CD8-positive, alpha-beta T cell (primary cell): ENCODE measurements at places on chromosomes 3 and 15.
A peak's percentile ranks its signal among the peaks of the same experiment; 100 is the strongest.

- DNase-seq: no peak
Observed at GRCh38 chr3:82229397-82229796, 468.0 kb upstream of the GBE1 start.

DNA sequence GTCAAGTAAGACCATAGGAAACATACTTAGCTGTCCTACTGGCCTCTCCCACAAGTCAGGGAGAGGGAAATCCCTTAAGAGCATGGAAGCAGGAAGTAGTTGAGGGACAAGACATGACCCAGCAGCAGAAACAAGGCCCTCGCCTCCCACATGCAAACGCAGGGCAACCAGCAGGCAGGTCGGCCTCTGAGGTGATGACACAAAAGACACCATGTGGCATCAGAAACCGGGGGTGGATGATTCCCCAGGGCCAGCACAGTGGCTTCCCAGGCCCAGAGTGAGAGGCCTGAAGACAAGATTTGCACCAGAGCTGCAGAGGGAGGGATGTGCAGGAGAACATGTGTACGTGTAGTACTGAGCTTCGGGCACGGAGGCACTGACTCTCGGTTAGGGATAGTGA is 26.3 kb downstream of the PXYLP1 start:
- no peak for DNase-seq

GRCh38 chr3:42110631-42111030 is 19.5 kb downstream of the TRAK1 start:
- DNase-seq: no peak

DNA sequence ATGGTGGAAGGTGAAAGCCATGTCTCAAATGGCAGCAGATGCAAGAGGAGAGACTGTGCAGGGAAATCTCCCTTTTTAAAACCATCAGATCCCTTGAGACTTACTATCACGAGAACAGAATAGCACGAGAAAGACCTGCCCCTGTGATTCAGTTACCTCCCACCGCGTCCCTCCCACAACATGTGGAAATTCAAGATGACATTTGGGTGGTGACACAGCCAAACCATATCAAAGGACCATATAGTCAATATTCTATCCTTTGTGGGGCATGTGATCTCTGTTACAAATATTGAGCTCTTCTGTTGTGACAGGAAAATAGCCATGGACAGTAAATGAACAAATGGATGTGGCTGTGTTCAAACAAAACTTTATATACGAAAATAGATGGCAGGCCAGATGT is 77.2 kb upstream of the ACKR4 start:
- no peak for DNase-seq

DNA sequence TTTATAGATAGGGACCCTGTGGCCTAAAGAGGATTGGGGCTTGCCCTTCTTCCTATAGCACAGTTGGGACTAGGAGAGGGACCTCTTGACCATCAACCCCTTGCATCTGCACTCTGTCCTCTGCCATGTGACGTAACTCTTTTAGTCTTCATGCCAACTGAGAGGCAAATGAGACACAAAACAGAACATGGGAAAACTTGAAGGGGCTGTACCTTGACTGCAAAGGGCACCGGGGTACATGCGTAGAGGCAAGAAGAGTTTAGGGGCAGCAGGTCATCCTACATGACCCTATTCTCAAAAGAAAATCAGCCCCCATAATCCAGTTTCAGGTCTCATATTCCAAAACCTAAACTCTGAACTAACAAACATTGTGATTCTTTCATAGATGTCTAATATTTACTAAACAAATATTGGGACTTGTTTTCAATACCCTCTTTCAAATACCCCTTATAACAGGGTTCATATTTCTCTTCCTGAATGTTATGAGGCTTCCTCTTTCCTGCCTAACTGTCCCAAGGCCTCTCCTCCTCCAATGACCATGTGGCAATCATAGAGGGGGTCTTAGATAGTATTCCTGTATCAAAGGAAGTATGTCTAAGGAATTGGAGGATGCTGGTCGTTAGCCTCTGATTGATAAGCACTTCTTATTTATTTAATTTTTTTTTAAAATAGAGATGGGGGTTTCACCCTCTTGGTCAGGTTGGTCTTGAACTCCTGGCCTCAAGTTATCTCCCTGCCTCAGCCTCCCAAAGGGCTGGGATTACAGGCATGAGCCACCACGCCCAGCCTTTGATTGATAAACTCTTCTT is 20.6 kb downstream of the ACKR2 start:
- DNase-seq: no peak

DNA sequence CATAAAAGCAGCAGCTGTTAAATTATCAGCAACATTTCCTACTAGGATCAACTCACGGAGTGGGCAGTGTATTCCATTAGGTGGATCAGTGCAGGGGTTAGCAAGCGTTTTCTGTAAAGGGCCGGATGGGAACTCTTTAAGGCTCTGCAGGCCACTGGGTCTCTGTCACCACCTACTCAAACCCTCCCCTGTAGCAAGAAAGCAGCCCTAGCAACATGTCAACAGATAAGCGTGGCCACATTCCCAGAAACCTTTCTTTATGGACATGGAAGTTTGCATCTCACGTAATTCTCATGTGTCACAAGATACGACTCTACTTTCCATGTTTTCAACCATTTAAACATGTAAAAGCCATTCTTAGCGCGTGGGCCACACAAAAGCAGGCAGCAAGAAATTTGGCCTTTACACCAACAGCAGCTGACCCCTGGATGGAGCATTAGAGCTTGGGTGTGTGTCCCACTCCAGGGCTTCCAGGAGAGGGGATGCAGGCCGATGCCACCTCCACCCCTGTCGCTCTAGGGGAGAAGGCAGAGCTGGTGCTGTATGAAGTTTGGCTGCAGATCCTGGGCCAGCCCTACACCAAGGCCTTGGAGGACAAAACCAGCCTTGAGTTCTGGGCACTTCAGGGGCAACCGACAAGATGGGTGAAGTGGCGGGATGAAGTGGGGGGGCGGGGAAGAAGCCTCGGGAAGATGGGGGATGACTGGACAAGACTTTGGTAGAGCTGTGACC is 48.2 kb upstream of the CSPG4 start:
- no peak for DNase-seq

DNA sequence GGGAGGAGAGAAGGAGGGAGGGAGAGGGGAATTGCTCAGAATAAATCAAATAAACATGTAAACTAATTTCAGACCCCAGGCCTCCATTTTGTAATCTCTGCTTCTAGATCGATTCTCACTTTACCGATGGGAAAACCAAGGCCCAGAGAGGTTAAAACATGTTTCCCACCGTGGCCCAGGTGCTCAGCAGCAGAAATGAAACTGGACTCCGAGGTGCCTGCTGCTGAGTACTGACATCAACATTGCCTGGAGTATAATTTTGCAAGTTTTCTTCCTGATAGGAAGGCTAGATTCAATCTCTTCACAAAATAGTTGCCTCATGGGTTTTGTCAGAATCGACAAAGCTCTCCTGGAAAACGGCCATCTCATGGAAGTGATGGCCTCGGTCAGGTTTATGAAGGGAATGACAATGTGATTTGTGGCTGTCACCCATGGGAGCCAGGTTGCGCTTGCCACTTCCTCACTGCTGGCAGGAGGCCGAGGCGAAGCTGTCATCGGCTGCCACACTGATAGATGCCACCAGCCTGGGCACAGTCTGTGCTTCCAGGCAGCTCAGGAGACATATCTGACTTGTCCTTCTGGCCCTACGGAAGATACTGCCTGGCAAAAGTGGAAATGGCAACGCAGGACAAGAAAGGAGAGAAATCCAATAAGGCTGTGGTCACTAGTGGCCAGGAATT is 133.1 kb upstream of the LRRN1 start:
- no peak for DNase-seq

- peak; percentile 53 for DNase-seq
Observed at GRCh38 chr3:66816090-66816761, 181.9 kb upstream of the KBTBD8 start.

GRCh38 chr15:44529864-44530604 is 6.9 kb upstream of the EIF3J start:
- DNase-seq: no peak

- DNase-seq: no peak
Observed at GRCh38 chr3:120440001-120440703, 10.6 kb downstream of the FSTL1 start.

- no peak for DNase-seq
Observed at GRCh38 chr15:83289160-83289559, 4.7 kb upstream of the BNC1 start.
